ENCODE measurements at places on chromosomes 13 and 19.

DNA sequence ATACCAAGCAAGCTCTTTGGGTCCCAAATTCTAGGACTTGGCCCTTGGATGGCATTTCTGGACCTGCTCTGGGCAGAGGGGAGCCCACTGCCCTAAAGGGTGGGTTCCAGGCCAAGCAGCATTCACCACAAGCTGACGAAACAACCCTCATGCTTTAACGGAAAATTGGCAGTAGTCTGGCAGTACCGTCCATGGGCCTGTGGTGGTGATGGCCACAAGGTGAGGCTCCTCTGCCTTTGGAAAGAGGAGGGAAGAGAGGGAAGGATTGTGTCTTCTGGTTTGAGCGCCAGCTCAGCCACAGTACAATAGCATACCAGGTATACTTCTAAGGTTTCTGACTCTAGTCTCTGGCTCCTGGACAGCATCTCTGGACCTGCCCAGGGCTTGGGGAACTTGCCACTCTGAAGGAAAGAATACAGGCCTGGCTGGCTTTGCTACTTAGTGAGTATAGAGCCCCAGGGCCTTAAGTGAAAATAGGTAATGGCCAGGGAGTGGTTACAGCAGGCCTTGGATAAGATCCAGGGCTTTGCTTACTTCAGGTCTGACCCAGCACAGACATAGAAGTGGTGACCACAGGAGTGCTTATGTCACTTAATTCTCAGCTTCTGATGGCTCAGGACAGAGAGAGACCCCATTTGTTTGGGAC is 595.5 kb downstream of the LMO7 start:
- DNase-seq = no peak

- no peak for DNase-seq
Measured at GRCh38 chr19:51258165-51259160, 7.6 kb downstream of the SIGLECL1 start.

GRCh38 chr19:31960474-31960873 is 384.9 kb upstream of the ZNF507 start:
- DNase-seq = peak; percentile 49

- DNase-seq = peak; percentile 72
Measured at GRCh38 chr19:51338563-51339312, 3.2 kb downstream of the VSIG10L start.

GRCh38 chr13:30319655-30320054 is 12.3 kb upstream of the KATNAL1 start:
- no peak for DNase-seq

GRCh38 chr13:110885966-110886869 is 28.7 kb downstream of the ANKRD10 start:
- DNase-seq = no peak

GRCh38 chr19:679418-680286 is 3.5 kb downstream of the FSTL3 start:
- DNase-seq = peak; percentile 70

- DNase-seq = peak; percentile 3
Measured at GRCh38 chr13:72458701-72459100, 268.7 kb downstream of the MZT1 start.

GRCh38 chr13:109873351-109874123 is 87.2 kb upstream of the IRS2 start:
- DNase-seq = no peak

- DNase-seq = no peak
Measured at GRCh38 chr19:48512504-48513288, 1.1 kb upstream of the LMTK3 start.

DNA sequence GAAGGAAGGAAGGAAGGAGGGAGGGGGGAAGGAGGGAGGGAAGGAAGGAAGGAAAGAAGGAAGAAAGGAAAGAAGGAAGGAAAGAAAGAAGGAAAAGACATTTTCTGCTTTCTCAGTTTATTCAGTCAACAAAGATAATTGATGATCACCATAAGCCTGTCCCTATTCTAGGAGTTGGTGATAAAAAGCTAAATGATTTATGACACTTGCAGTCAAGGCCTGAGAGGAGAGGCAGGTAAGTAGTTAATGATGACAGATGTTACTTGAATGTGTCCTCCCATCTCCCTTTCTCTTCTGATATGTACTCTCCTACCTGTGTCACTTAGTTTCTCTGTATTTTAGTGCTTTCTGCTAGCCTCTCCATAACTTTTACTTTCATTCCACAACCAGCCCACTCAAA is 141.3 kb downstream of the SLITRK6 start:
- no peak for DNase-seq

- DNase-seq = no peak
Measured at GRCh38 chr13:112905619-112905989, 63.4 kb upstream of the MCF2L start.

DNA sequence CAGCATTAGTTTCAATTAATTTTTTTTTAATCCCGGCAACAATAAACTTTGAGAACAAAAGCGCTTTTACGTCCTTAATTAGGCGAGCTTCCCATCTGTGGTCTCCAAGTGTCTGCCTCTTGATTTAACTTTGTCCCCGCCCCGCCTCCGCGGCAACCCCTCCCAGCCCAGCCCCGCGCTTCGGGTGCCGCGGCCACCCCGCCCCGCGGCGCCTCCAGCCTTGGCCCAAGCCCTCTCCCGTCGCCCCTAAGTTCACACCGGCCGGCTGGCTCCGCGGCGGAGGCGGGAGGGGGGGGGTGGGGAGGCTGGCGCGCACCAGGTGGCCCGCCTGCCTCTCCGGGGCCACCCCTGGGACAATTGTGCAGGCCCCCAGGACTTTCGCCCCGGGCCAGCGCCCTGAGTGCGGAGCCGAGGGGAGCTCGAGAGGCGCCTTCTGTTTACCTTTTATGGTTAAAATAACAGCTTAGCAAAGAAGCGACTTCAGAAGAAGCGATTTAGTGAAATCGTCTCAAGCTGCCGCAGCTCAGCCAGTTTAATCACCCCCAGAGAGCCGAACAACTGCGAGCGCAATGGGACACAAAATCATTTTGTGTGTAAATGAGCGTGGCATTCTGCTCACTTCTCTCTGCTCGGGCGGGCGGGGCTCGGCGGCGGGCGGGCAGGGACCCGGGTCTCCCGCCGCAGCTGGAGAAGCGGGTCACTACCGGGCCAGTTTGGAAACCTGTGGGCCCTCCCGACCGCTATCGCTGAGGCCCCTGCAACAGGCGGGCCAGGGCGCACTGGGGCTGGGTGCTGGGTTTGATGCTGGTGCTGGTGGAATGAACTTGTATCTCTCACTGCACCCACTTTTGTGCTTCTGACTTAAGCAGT is 1.4 kb downstream of the KCTD15 start:
- DNase-seq = peak; percentile 72

- DNase-seq = peak; percentile 56
Measured at GRCh38 chr19:51097166-51097738, 11.0 kb downstream of the CTU1 start.

- peak; percentile 37 for DNase-seq
Measured at GRCh38 chr13:73934215-73934641, 200.0 kb downstream of the KLF12 start.

DNA sequence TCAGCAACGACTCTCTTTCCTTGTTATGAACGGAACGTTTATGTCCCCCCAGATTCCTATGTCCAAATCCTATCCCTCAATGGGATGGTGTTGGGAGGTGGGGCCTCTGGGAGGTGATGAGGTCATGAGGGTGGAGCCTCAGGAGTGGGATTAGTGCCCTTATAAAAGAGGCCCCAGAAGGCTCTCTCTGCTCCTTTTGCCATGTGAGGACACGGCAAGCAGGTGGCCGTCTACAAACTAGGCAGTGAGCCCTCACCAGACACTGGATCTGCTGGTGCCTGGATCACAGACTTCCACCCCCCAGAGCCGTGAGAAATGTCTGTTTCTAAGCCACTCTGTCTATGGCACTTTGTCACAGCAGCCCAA is 53.2 kb downstream of the EPS15L1 start:
- no peak for DNase-seq

GRCh38 chr13:82747958-82748357 is 1134.3 kb downstream of the SLITRK1 start:
- peak; percentile 77 for DNase-seq

DNA sequence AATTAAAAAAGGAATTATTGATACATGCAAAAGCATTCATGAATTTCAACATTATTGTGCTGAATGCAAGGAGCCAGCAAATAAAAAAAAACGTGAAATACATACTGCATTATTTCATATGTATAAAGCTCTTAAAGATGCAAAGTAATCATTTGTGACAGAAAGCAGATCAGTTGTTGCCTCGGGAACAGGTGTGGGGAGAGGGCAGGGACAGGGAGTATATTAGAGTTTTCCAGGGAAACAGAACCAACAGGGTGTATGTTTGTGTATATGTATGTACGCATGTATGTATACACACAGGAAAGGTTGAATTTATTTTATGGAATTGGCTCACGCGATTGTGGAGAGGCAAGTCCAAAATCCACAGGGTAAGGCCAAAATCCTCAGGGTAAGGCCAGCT is 502.9 kb upstream of the ARGLU1 start:
- no peak for DNase-seq

DNA sequence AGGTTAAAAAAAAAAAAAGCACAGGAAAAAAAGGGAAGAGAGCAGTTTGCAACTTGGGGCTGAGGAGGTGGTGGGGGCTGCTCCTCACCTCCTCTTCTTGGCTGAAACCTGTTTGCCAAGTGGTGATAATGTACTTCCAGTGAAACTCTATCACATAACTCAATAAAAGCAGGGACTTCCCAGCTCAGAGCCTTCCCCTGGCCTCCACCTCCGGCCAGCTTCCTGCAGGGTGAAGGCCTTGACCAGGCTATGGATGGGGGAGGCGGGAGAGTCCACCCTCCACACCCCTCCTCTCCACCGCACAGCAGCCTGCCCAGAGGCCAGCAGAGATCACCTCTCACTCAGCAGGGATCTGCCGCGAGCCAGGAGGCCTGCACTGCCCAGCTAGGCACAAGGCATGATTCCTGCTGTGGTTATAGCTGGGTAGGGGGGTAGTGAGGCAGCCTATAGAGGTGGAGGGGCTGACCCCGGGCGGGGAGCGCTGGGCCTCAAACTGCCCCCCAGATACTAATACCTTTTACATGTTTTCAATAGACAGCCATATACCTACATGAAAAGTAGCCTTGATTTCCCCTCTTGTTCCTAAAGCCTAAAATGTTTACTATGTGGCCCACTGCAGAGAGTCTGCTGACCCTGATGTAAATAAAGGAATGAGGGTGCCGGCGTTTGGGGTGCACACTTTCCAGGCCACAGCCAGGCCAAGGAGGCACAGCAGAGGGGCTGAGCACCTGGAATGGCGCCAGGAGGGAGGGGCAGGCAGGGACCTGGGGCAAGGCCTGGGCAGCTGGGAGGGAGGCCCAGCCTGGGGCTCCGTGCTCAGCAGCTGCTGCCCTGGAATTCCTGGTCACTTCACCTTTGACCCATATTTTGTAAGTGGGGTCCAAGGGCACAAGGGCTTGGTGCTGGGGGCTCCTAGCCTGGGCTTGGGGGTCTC is 10.3 kb downstream of the ZNF787 start:
- no peak for DNase-seq

DNA sequence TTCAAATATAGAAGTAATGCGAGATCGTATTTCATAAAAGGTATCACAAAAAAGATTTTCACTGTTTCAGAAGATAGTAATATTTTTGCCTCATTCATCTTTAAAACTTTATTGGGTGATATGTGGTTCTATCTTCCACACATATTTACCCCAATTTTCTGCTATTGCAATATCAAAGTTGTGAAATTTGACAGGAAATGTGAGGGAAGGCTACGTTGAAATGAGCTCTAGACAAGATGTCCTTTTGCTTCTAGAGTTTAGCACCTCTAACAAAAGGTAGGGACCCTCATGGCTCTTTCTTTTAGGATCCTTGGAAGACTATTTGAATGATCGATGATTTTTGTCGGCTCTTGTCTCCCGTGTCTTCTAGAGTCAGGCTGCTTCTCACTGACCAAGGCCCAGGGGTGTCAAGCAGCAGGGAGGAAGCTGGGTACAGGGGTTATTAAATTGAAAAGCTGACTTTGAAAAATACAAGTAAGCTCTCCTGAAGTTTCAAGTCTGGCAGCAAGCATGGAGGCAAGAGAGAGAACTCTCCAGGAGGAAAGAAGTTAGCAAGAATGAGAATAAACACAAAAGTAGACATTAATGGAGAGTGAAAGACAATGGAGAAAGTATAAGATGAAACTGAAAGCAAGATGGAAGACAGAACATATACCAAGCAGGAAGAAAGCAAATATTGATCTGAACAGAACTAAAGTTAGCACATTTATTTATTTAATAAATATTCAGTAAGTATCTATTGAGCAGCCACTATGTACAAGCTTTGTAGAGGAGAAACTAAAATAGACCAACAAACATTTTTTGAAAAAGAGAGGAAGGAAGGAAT is 73.4 kb downstream of the RUBCNL start:
- DNase-seq = no peak
